GM23248 (cell line): ENCODE measurements at places on chromosomes 6 and 20. TPM values are rescaled to one million over a fixed set of nuclear protein-coding genes. Genes with fewer than 3 reads are reported as not detected.

DNA sequence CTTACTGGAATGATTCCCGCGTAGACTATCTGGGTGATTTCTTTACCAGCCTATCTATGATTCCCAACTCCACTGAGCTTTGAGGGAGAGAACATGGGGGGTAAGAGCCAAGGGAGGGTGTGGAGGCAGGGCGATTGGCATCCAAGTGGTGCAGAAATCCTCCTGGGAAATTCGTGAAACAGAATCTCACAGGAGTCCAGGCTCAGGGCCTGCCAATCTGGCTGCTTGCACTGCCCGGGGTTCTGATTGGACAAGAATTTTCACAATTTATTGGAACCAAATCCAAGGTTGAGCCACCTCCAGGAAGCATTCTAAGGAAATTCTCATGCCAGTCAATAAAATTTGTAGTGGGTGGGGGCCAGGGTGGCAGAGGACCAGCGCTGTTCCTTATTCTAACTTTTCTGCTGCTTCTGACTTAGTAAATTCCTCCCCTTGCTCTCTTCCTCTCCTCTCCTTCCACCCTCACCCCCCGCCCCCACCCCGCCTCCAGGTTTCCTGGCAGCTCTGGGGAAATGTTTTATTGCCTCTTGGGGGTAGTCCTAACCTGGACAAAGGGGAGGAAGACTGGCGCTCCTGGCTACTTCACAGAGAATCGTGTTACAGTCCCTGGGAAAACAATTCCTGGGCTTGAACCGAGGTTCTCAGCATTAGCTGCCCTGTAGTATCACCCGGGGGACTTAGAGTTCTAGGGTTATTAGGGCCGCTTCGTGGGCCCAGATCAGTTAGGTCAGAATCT is 3.1 kb downstream of the BMP6 start:
- peak; percentile 38 for DNase-seq

DNA sequence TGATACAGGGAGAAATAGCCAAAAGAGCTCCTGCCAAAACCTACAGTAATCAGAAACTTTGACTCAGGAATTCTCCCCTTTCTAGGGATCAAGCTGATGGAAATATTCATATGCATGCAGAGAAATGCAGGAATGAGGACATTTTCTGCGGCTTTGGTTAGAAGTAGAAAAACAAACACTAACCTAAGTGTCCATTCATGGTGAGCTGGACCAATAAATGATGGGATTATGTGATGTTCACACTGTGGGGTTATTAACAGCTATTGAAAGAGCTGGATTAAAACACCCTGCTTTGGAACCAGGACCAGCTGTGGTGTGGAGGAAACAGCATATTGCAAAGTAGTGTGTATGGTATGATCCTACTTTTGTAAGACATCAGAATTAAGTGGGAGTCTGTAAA is 143.1 kb downstream of the SYCP2 start:
- DNase-seq: no peak

- peak; percentile 66 for DNase-seq
Observed at GRCh38 chr6:31007694-31008093, 2.6 kb upstream of the MUC22 start.

DNA sequence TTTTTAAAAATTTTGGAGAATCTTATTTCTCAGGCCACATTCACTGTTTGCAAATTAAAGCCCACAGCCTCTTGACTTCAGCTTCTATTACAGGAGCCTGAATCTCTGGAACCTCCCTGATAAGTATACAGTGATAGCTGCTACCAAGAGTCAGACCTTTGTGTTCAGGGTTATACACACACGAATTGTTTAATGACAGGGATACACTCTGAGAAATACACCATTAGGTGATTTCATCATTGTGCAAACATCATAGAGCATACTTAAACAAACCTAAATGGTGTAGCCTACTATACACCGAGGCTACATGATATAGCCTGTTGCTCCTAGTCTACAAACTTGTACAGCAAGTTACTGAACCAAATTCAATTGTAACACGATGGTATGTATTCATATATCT is 473.9 kb downstream of the PKHD1 start:
- DNase-seq: no peak

DNA sequence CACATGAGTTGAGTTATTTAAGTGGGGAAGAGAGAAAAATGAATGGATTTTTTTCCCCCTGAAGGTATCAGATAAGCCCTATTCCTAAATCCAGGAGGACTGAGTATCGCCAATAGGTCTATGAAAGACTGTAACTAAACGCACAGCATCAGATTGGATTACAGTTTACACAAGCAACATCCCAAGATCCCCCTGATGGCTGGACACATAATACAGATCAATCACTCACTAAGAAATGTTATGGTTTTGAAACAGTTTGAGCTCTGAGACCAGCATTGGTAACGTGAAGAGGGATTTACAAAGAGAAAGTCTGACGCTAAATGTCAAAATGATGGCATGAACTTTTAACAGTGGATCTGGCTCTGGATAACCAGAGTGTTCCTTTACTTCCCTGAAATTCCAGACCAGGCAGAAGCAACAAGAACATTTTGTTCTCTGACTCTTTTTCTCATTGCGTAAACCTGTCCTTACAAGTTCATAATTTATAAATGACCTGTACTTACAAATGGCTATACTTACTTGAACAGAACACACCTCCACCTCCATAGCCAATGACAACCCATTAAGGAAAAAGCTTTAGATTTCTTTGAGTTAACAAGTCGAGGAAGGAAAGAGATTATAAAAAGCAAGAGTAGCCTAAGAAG is 131.8 kb upstream of the BEND3 start:
- no peak for DNase-seq

- peak; percentile 88 for DNase-seq
Observed at GRCh38 chr20:48841875-48842529, 14.2 kb upstream of the PREX1 start.

DNA sequence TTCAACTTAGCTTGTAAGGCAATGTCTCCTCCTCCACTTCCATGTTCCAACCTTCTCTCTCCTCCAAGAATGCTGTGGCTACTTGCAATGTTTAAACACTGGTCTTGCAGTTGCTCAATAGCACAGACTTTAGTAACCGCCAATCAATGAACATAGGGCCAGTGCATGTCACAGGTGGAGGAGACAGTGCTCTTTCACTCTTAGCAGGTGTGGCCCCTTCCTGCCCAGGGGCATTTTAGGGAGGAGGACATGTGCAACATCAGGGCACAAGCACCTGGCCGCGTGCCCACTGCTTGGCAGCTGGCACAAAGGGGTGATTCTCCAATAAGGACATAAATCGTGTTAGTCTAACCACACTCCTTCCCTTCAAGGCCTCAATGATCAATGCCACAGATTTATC is 41.3 kb downstream of the ADGRF1 start:
- no peak for DNase-seq

DNA sequence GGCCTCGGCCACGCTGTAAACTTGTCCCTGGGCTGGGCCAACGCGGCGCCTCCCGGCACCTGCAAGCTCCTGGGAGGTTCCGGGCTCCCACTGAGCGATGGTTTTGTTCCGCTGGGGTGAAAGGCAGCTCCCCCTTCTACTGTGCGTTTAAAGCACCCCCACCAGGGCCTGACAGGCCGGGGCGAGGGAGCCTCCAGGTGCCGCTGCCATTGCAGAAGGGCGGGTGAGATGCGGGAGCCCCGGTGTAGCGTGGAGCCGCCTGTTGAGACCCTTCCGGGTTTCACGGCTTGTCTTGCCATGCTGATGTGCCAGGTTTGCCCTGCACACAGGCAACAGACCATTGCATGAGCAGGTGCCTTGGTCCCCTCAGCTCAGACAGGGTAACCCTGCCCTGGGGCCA is 2.9 kb downstream of the COL20A1 start:
- no peak for DNase-seq

DNA sequence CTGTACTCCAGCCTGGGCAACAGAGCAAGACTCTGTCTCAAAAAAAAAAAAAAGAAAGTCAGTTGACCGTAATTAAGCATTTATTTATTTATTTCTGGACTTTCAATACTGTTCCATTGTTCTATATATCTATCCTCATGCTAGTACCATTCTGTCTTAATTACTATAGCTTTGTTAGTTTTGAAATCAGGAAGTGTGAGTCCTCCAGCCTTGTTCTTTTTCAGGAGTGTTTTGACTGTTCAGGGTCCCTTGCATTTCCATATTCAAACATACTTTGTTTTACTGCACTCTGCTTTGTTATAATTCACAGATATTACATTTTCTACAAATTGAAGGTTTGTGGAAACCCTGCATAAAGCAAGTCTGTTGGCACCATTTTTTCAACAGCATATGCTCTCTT is 36.7 kb upstream of the ASXL1 start:
- no peak for DNase-seq

- no peak for DNase-seq
Observed at GRCh38 chr20:50142812-50143211, 10.7 kb downstream of the PEDS1 start.

DNA sequence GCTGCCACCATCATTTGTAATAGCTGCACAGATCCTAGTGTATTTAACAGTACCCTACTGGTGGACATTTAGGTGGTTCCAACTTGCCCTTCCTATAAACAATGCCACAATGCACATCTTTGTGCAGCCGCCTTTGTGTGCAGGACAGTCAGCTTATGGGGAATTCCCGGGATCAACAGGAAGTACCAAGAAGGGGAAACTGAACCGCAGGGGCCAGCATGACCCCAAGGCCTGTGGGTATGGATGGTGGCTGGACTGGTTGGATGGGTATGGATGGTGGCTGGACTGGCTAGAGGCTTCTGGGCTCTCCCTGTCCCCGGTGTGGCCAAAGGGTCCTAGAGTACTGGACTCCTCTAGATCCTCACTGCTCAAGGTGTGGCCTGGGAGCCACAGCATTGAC is 46.7 kb downstream of the CEBPB start:
- no peak for DNase-seq

DNA sequence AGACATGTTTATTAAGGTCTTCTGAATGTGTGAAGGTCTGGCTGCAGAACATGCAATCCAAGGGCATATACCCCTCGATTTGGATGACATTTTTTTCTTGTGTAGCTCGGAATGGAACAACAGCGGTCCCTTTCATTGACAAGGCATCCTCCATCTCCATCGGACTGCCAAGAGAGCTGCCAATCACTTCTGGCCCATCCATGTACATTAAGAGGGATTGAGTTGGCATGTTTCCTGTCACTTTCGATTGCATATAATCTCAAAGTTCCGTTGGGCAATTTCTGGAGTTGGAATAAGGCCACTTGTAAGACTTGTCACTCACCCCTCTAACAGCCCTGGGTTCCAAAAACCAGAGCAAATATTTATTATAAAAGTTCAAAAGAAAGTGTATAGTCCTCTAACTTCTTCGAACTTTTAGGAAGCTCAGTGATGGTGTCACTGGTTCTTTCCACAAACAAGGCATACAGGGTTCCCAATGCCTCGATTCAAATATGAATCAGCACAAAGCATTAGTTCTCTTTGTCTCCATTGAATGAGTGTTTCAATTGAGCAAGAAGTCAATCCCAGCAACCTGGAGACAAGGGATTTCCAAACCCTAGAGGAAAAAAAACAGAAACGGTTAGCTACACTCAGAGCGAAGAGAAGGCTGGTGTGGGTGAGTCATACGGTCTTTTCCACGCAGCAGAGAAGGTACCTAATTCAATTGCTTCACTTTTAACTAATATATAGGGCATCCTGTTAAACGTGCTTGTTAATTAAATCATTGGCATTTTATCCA is 10.9 kb downstream of the ZNF217 start:
- DNase-seq: peak; percentile 98

DNA sequence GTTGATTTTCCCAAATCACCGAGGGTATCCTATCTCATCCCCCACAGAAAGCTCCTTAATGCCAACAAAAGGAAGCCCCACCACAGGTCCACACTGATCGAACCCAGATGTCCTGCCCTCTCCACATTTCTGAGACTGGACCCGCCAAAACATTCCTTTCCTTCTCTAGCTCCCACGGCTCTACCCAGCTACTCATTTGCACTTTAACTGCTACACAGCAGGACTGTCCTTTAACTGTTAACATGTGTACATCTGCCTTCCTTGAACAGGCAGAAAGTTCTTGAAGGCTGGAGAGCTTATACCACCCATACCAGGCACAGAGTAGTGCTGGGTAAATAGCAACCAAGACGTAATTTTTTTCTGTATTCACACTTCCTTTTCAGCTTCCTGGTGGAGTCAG is 68.6 kb downstream of the TRMT6 start:
- no peak for DNase-seq

DNA sequence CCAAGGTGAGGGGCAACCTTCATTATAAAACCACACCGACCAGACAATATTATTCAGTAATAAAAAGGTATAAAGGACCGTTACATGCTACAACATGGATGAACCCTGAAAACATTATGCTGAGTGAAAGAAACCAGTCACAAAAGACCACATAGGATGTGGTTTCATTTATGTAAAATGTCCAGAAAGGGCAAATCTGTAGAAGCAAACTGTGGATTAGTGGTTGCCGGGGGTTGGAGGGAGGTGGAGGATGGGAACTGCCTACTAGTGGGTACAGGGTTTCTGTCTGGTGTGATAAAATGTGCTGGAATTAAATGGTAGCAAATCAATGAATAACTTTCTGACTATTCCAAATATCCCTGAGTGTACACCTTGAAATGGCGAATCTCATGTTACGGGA is 10.2 kb upstream of the PRND start:
- no peak for DNase-seq

DNA sequence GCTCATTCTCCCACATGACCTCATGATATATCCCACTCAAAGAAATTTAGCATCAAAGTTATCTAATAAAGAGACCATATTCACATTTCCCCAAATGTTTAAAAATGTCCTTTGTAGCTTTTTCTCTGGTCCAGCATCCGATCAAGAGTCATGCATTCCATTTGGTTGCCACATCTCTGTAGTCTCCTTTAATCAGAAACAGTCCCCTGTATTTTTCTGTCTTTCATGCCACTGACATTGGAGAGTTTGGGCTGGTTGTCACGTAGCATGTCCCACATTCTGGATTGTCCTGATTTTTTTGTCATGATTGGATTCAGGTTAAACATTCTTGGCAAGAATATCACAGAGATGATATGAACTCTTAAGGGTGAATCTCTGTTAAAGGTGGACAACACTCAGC is 55.7 kb downstream of the SNX5 start:
- peak; percentile 82 for DNase-seq

DNA sequence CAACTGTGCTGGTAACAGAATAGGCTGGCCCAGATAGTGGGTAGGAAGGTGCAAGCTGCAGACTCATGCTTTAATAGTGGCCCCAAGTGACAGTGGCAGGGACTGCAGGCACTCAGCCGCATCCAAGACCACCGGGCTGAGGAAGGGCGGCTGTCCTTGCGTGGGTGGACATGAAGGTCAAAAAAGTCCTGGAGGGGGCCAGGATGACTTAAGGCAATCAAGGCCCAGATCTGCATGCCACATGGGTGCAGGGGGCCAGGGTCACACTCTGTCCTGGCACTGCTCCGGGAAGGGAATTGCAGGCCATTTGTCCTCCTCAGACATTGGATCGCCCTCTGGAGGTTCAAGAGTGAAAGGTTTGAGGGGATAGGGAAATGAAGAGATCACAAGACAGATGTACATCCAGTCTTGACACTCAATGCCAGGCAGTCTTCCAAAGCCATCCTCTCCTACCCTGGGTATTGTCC is 10.4 kb upstream of the VNN2 start:
- peak; percentile 27 for DNase-seq

FGD2 gene
- polyA plus RNA-seq: not detected in 2 replicates

RBM24 gene
- 3.5 and 4.6 TPM in 2 replicates for polyA plus RNA-seq

KHDC1L gene
- polyA plus RNA-seq: not detected in 2 replicates

REV3L gene
- polyA plus RNA-seq: 24.0 and 25.0 TPM in 2 replicates

LAMA5 gene
- polyA plus RNA-seq: 4.3 and 6.0 TPM in 2 replicates

ADGRF5 gene
- polyA plus RNA-seq: 0.28 and 0.29 TPM in 2 replicates

ADAM33 gene
- 17.4 and 22.6 TPM in 2 replicates for polyA plus RNA-seq

ZC2HC1B gene
- polyA plus RNA-seq: not detected in 2 replicates
